WTC11 (cell line): ENCODE measurements at places on chromosomes 7 and 10.

- DNase-seq, result no peak
Measured at GRCh38 chr7:8357536-8357935, 75.9 kb upstream of the NXPH1 start.

DNA sequence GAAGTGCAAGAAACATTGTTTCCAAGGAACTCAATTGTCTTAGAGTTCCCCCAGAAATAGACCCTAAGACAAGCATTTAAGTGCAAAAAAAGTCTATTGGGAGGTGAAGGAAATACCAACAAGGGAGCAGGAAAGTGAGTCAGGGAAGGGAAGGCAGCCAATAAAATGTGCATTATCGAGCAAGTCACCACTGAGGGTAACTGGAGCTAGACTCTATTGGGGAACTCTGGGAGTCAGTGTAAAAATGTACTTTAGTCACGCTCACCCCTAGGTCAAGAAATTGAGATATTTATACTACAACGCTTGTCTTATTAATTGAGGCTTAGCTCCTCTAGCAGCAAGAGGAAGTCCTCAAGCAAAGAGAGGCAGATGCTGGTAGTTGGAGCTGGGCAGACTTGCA lies 137.7 kb downstream of the RTKN2 start:
- DNase-seq, result no peak

DNA sequence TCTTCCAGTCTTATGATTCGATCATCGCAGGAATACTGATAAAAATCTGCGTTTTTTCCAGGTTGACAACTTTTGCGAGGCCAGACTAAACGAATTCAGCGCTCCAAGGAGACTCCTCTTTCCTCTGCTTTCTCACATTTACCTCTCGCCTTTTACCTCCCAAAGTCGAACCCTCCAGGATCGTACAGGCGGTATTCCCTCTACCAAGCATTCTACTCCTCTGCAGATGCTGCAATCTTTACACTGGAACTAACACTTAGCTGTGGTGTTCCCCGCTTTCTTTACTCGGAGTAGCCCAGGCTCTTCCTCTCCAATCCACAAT lies 449 bp downstream of the NUDT5 start:
- DNase-seq, result no peak

DNA sequence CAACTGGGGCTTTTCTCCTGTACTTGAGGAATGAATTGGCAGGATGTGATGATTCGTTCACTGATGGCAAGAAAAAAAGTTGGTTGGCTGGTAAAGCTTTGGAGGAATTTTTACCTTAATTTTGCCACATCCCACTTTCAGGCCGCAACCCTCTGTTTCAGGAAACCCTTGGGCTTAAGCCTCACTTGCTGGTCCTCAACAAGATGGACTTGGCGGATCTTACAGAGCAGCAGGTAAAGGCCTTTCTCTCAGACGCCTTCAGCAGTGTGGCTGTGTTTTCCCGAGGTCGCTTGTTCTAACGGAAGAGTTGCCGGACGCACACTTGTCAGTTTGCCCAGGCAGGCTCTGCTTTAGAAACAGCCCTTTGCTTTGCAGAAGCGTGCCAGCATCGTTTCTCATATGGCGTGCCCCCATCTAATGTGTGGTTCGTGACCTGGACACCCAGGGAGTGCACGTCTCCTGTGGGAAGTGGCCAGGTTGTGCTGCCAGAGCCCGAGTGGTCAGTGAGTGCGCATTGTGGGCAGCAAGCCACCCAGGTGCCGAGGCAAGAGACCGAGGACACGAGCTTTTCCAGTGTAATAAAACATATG lies 2.2 kb downstream of the MTG1 start:
- no peak for DNase-seq

DNA sequence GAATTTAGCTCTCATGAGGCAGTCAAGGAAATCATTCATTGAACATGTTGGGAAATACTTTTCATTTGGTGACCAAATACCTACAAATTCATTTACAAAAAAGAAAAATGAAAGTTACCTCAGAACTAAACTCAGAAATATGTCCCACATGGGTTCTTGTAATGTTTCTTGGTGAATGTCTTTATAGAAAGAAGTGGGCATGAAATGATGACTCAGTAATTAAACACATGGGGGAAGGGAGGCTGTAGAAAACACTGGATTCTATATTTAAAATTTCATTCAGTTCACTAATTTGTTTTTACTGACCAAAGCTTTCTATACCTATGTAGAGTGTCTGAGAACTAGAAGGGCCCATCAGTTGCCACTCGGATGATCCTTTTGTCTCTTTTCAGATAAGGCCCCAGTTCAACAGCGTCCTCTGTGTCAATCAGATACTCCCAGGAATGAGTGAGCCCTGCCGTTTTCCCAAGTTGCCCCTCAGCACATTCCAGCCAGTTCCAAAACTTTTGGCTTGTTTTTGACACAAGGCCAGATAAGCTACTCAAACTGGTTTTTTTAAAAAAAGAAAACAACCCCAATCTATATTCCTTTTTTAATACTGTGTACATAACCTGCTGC lies 49.3 kb upstream of the AGBL3 start:
- DNase-seq, result no peak
